ENCODE measurements at places on chromosomes 16 and 17.

DNA sequence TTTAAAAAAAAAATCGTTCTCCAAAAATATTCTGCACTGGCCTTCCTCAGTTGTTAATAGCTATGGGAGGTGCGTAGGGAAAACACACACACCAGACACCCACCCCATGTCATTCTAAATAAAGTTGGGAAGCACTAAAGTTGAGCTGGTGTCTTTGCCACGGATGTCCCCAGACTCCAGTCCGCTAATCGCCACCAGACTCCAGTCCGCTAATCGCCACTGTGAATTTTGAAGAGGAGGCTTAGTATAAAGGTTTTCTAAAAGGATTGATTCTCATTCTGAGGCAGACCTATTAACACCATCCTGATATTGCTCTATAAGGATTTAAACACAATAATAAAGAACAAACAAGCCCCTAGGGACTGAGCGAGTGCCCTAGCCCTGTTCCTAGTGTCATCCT, 22.7 kb upstream of the CPSF4L start:
- no peak for DNase-seq

GRCh38 chr16:87499189-87499486, 6.3 kb upstream of the ZCCHC14 start:
- no peak for DNase-seq

GRCh38 chr17:48491527-48492273, 39.1 kb downstream of the HOXB1 start:
- DNase-seq, result no peak

- no peak for DNase-seq
Measured at GRCh38 chr16:31016018-31016417, 5.6 kb upstream of the STX1B start.

DNA sequence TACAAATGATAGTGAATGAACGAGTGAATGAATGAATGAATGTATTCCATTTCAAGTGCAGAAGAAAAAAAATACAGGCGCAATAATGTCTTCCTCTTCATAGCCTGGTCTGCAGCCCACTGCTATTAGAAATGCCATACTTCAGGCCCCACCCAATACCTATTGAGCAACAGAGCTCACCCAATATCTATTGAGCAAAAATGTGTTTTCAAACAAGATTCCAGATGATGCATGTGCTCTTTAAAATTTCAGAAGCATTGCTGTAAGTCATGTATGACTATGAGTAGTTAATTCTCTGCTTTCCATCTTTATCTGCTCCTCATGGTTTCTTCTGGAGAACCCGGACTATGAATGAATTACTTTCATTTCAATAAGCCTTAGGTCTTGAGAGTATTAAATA, 308.2 kb downstream of the XYLT1 start:
- DNase-seq, result no peak

- DNase-seq, result no peak
Measured at GRCh38 chr17:76686538-76687297, 24.0 kb downstream of the MXRA7 start.

- no peak for DNase-seq
Measured at GRCh38 chr16:19315889-19316433, 30.4 kb downstream of the CLEC19A start.

- DNase-seq, result no peak
Measured at GRCh38 chr16:50747207-50747956, 5.5 kb downstream of the CYLD start.

DNA sequence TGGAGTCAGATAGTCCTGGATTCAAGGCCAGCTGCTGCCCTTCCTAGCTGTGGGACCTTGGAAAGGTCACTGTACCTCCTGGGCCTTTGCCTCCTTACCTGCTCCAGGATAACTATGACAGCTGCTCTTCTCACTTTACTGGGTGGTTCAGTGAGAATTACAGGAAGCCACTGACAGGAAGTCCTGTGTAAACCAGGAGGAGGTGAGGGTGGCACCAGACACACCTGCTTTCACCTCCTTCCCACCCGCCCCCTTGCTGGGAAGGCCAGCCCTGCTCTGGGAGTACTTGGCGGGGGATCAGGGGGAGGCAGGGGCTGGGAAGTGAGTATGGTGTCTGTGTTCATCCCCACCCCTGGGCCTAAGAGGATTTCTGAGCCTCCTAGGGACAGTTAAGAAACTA, 42.6 kb downstream of the CPNE2 start:
- DNase-seq, result no peak

GRCh38 chr17:8709006-8709405, 35.6 kb downstream of the CCDC42 start:
- no peak for DNase-seq

GRCh38 chr16:19437280-19437679, 19.6 kb downstream of the TMC5 start:
- no peak for DNase-seq

- no peak for DNase-seq
Measured at GRCh38 chr16:87273471-87274030, 43.6 kb downstream of the C16orf95 start.

GRCh38 chr16:57549730-57550129, 7.3 kb downstream of the ADGRG5 start:
- DNase-seq, result no peak

DNA sequence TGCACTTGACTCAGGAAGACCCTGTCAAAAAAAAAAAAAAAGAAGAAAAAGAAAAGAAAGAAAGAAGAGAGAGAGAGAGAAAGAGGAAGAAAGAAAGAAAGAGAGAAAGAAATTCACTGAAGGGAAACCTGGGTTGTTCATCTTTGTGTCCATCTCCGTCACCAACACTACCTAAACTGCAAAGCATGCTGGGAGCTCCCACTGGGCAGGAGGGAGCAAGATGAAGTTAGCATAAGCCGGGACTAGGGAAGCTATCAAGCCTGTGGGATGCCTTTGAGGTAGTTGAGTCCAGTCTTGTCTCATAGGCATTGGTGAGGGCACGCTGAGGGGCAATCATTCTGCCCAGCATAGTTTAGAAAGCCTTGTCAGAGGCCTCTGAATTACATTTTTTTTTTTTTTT, 7.6 kb upstream of the CBFB start:
- no peak for DNase-seq

GRCh38 chr17:75501378-75502071, 13.8 kb downstream of the CASKIN2 start:
- DNase-seq, result no peak

GRCh38 chr17:20171741-20172365, 162.7 kb downstream of the SPECC1 start:
- DNase-seq, result no peak

- DNase-seq, result peak; percentile 41
Measured at GRCh38 chr16:22296225-22297113, 740 bp upstream of the POLR3E start.

GRCh38 chr16:77402672-77403071, 32.2 kb downstream of the ADAMTS18 start:
- no peak for DNase-seq

GRCh38 chr17:41578538-41578937, 6.7 kb upstream of the KRT9 start:
- DNase-seq, result no peak

DNA sequence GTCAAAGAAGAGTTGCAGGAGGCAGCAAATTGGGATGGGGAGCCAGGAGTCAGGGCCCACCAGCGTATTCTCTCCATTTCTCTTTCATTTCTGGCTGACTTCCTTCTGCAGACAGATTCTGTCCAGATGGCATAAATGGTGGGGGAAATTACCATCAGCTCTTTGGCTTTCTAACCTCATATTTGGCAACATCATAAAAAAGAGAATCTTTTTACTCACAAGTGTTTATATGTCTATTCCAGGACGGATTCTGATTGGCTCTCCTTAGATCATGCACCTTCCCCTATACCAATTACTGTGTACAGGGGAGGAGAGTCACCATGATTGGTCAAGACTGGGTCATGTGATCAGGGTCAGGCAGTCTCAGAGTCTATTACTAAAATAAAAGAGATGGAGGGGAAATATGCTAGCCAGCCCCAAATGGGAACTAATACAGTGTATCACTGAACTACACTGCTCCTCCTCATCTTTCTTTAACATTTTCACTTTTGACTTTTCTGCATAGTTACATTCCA, 537.1 kb upstream of the EEF2KMT start:
- no peak for DNase-seq

GRCh38 chr17:13521784-13522183, 79.9 kb downstream of the HS3ST3A1 start:
- DNase-seq, result no peak

- DNase-seq, result no peak
Measured at GRCh38 chr17:21689604-21690003, 2.7 kb upstream of the KCNJ18 start.

- no peak for DNase-seq
Measured at GRCh38 chr16:30748634-30749445, 615 bp downstream of the PHKG2 start.

DNA sequence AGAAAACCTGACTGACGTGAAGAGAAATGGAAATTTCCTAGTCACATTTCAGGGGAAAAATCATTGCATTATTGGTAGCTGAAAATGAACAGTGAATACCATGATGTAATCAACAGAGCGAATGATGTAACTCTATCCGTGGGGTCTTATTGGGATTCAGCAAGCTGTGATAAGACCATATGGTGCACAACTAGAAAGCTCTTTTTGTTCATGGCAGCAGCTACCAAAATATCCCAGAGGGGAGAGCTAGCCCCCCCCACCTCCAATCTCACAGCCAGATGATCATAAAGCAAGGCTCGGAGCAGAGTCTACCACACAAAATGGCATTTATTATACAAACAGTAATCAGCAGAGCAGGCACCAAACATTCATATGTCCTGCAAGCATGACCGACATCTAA, 22.2 kb upstream of the DNAH17 start:
- DNase-seq, result peak; percentile 85

GRCh38 chr16:56470232-56470631, 18.9 kb downstream of the OGFOD1 start:
- no peak for DNase-seq

DNA sequence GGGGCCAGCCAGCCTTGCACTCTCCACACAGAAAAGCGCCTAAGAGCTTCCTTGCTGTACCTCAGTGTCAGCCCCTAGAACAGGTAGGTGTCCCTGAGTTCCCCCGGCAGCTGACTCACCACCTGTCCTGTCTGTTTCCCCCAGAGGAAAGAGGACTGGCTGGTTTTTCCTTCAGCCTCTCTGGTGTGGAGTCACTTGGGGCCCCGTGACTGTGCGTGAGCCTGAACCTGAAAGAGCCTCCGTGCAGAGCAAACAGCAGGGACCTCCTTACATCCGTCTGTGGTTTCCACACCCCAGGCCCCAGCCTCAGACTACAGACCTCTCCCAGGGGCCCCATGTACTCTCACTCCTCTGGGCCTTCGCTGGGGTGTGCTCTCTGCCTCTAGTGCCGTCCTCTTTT, 87.8 kb downstream of the GNAO1 start:
- DNase-seq, result no peak

DNA sequence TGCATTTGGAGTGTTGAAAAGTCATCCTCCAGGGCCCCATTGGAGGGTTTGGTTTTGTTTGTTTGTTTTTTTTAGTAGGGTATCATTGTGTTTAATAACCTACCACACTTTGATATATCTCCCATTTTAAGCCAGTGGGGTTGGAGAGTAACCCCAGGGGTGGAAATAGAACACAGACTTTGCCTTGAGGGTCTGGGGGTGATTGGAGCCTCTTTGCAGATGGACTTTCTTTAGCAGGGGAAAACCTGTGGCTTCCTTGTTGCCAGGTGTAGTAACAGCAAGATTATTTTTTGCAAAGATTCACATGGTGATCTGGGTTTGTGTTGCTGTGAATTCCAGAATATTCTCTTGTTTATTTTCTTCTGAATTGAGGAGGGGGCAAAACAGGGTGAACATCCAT, 1.5 kb downstream of the ABCC1 start:
- DNase-seq, result no peak

DNA sequence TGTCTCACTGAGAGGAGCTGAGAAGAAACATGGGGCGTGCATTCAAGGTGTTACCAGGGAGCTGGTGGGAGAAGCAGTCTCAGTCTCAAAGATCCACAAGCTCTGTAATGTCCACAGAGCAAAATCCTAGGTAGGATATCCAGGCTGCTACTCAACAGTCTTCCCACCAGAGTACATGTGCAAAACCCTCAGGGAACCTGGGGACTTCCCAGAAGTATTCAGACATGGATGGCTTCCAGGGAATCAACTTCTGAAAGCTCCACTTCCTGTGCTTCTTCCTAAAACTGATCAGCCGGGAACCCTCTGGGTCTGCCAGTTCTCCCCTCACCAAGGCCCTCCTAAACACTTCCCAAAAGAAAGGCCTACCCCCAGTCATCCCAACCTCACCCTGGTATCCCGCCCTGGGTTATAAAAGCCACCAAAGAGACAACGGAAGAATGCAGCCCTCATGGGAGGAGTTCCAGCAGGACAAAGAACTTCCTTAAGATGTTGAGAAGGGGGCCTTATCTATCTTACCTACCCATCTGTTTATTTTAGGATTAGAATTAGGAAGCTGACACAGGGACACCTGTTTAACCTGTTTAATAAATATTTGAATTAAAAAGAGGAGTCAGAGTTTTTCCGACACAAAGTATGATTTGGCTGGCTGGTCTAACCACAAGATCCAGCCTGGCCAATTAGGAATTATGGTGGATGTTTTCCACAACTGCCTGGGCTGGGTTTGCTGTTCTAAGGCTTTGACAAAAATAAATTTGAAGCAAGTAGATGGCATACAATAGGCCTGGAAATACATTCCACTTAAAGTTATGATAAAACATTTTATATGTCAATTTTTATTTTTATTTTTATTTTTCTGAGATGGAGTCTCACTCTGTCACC, 37.0 kb downstream of the CUEDC1 start:
- DNase-seq, result no peak

- DNase-seq, result no peak
Measured at GRCh38 chr17:78267253-78268073, 36.0 kb downstream of the TMEM235 start.

- DNase-seq, result no peak
Measured at GRCh38 chr17:8117980-8118768, at the start of gene ALOXE3. Gene ALOXE3 (minus strand): TSS chr17:8118514. CDS start chr17:8117990, 524 bp downstream.

DNA sequence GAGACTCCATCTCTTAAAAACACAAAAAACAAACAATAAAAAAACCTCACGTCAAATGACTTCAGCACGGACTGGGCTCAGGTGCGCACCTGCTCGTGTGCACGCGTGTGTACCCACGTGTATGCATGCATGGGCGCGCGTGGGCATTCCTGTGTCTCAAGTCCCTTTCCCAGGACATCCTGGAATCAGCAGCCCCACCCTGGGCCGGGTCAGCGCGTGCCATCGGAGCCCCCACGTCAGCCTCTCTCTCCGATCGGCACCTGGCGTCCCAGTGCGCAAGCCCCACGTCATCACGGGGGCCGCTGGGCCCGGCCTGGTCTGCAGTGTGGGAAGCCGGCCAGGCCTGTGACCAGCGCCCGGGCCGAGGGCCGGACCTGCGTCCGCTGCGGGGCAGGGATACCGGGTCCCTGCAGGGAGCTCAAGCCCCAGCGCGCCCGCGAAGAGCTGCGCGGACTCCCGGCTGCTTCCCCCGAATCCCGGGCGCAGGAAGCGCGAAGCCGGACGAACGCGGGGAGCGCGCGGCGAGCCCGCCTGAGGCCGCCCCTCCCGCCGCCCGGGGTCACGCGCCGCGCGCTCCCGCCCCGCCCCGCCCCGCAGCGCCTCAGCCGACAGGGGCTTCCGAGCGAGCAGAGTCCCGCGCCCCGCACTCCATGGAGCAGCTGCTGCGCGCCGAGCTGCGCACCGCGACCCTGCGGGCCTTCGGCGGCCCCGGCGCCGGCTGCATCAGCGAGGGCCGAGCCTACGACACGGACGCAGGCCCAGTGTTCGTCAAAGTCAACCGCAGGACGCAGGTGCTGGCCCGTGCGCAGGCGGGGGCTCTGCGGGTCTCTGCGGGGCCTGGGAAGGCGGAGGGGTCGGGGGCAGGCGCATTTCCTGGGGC, at the start of gene FN3K:
Gene FN3K (plus strand): TSS at position 629 of the 880 bp plus-strand sequence. CDS start 22 bp downstream, at position 651.
- peak; percentile 78 for DNase-seq
